ENCODE measurements at places on chromosomes 2 and 18.

DNA sequence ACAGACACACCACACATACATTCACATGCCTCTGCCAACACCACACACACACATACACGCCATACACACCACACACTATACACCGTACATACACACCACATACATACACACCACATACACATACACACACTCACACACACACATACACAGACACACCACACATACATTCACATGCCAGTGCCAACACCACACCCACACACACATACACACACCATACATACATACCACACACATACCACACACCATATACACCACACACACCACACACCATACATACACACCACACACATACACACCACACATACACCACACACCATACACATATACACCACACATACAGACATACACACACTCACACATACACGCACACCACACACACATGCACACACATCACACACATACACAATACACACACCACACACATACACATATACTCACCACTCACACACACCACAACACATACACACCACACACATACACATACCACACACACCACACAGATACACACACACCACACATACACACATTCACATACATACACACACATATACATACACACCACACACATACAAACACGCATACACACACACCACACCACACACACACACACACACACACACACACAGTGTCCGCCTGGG is 37.2 kb downstream of the MCFD2 start:
- no peak for DNase-seq

GRCh38 chr18:73220663-73221062 is 352.9 kb upstream of the NETO1 start:
- no peak for DNase-seq

DNA sequence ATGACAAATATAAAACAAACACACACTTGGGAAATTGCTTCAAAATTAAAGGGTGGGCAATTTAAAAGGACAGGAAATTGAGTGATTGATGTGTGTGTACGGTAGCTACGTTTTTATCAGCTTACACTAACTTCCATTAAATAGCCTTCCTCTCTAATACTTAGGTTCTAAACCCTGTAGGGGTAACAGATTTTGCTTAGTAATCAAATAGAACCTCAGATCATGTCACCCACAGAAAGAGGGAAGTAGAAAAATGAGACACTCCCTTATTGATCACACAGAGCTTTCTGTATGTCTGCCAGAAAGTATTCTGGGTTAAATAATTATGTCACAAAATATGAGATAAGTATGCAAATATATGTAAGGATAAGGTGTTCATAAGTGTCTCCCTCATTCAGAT is 93.3 kb downstream of the ICA1L start:
- DNase-seq, result no peak

DNA sequence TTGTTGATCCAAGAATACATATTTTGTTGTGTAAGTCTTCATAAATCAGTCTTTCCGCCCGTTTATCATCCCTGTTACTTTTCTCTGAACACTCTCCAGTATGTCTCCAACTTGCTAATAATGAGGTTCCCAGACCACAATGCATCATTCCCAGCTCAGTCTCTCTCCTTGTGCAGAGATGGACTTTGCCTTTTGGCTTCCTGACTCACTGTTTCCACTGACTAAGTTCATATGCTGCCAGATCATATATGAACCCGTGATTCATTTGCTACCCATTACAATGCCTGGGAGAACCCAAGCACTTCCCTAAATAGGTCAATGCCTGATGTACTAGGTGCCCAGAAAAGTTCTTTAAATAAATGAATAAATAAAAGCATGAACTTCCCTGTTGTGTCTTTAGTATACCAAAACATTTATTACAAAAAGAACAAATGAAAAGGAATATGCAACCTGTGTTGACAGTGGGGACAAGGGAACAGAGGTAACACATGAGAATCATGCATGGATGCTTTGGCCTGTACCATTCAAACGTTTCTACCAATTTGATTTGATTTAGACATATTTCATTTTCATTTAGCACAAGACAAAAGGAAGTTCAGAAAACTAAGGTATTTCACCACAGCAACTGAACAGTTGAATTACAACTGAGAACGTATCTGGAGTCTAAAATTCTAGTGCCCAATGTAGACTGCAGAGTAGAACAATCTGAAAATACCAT is 215.4 kb upstream of the HNRNPA3 start:
- DNase-seq, result no peak

DNA sequence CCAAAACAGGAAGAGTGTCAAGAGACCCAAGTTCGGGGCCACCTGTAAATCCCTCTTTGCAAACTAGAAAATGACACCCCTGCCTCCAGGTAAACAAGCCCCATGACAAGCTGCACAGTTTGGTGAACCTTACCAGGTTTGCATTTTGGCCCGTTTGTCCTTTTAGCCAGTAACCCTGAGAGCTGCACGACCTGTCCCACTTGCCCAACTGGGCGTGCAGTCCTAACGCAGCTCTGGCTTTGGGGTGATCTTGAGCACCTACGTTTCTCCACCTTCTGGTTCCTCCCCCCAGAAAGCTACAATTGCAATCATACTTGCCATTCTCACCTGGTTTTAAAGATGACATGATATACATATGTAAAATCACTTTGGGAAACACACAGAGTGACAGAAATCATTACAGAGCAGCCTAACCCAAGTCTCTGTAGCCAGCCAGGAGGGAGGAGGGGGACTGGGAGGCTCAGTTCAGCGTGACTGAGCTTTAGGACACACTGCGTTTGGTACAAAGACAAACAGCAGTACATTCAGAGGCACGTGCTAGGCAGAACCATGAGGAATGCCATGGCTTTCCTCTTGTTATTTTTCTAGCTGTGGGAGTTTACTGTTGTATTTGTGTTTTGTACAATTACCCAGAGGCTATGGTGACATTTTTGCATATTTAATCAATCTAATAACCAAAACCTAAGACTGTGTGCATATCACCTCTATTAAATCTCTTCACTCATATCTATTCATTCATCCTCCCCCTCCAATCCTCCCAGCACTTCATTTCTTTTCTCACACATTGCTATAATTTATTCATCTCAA is 304.0 kb downstream of the IRS1 start:
- DNase-seq, result no peak

- no peak for DNase-seq
These were observed 45.5 kb upstream of the NABP1 start for GRCh38 chr2:191632426-191632825.

GRCh38 chr2:84653302-84653701 is 137.0 kb downstream of the DNAH6 start:
- DNase-seq, result no peak

GRCh38 chr2:157421331-157421944 is 22.5 kb downstream of the CYTIP start:
- no peak for DNase-seq

DNA sequence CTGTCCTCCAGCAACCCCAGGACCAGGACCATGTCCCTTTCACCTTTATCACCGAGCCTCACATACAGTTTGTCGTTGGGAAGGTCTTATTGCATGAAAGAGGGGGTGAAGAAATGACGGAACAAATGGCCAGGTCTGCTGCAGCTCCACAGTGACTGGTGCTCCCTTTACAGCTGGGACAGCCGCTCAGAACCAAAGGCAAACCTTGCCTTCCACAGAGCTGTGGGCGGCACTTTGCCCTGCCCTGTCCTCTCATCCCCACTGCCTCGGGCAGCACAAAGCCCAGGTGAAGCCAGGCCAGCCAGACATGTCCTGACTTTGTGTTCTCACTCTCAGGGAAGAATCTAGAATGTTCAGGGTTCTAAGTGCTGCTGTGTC is 961 bp downstream of the GPR55 start:
- no peak for DNase-seq

GRCh38 chr2:70710038-70710690 is 57.8 kb downstream of the ADD2 start:
- no peak for DNase-seq

GRCh38 chr2:152221839-152222238 is 46.3 kb upstream of the STAM2 start:
- no peak for DNase-seq

DNA sequence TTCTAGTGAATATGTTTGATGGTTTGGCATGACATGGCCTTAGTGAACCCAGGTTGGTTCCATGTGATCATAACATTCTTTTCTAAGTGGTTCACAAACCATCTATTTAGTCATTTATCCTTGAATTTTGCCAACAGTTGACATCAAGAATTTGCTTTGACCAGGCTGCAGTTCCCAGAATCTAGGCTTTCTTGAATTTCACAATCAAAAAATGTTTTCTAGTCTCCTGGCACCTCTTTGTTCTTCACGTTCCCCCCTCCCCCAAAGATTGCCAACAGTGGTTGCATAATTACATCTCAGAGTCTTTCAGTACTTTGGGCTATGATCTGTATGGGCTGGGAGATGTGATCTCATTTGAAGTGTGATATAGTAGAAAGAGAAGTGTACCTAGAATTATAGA is 124.0 kb downstream of the GATA6 start:
- no peak for DNase-seq

- no peak for DNase-seq
These were observed 25.4 kb upstream of the PID1 start for GRCh38 chr2:229296536-229296935.

DNA sequence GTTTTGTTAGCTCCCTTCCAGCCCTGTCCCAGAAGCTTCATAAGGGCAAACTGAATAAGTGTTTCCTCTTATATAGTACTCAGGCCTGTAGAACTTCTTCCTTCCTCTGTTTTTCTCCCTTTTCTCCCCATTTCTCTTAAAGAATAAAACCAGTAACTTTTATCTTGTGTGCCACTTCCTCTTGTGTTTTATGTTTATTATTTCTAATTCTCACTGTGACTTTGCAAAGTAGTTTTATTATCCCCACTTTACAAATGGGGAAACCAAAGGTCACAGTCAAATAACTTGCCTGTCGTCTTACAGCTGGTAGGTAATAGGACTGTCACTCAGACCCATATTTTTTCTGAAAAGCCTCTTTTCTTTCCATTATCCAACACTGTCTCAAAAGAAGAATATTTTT is 42.4 kb downstream of the RBBP8 start:
- no peak for DNase-seq

GRCh38 chr2:235229236-235229635 is 264.6 kb upstream of the AGAP1 start:
- DNase-seq, result no peak

GRCh38 chr18:60066219-60066975 is 166.6 kb downstream of the PMAIP1 start:
- DNase-seq, result no peak

DNA sequence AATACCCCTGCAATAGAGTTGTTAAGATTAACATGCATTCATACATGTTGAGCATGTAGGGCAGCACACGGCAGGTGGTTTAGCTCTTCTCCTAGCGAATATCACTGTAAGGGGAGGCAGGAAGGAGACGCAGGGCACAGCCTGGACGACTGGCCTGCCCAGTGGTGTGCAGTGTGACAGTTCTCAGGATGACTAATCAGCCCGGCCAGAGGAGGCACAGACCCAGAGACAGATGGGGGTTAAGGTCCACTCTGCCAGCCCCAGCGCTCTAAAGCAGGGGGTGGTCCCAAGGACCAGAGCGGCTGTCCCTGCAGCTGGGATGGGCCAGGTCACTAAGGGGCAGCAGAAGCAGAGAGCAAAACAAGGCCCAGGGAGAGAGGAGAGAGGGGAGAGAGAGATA is 63.7 kb downstream of the RNF152 start:
- no peak for DNase-seq

DNA sequence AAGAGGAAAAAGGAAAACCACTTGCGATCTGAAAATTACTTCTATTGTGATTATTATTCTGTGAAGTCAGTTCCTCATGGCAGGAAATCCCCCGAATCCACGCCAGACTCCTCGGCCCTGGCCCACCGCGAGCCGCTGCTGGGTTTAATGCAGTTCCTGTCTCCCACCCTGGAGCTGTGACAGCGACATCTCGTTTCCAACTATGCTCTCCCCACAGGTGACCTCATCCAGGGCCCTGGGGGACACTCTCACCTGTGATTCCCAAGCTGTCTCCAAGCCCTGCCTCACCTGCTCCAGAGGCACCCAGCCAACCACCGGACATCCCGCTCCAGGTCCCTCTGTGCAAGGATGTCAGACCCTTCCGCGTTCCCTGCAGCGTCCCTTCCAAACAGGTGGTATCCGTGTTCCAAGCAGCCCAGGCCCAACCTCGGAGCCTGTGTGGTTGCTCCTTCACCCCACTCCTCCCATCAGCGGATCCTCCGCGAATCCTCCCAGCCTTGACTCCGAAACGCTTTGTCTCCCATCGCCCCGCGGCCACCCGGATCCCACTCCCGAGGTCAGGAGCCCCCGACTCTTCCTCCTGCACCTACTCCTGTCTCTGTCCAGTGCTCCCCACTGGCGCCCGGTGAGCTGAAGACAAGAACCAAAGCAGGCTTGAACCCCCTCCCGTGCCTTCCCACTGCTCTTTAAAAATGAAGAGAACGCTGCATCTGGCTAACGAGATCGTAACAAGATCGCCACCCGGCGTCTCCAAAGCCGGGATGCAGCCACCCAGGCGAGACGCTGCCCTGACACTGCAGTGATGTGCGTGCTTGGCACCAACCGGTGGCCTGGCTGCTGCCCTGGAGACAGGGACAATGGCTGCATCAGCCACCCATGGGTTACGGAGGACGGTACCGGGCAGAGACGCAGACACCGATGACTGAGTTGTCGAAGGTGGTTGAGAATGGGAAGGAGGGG is 96.5 kb downstream of the NDUFA10 start:
- DNase-seq, result no peak

DNA sequence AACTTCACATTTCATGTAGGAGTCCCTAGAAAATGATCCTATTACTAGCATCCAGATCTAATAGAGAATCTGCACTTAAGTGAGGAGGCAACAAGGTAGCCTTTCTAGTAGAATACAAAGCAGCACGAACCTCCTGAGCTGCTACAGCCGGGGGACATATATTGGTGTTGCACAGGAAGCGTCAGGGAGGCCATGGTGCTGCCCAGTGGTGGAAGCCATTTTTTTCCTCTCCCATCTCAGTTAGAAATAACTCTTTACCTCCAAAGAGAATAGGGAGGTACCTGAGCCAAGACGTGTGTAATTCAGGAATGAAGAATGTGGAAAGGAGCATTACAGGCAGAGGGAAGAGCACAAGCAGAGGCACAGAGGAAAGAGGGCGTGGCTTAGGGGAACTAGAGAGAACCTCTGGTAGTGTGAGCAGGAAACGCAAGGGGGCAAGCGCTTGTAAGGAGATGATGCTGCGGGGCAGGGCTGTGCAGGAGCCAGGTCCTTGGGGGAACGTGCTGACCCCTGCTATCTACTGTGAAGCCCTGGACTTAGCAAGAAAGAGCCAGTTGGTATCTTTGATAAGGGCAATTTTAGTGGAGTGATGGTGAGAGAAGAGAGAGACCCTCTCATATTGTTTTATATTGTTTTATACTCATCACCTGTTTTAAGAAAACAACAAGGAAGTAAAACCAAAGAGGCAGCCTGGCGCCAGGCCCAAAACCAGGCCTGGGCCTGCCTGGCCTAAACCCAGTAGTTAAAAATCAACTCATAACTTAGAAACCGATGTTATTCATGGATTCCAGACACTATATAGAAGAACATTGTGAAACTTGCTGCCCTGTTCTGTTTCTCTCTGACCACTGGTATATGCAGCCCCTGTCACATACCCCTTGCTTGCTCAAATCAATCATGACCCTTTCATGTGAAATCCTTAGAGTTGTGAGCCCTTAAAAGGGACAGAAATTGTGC is 50.0 kb upstream of the TTC39C start:
- DNase-seq, result no peak
